ENCODE measurements at places on chromosomes 11 and 22.

GRCh38 chr11:61844909-61845565, 16.9 kb downstream of the FADS2 start:
- DNase-seq: no peak

DNA sequence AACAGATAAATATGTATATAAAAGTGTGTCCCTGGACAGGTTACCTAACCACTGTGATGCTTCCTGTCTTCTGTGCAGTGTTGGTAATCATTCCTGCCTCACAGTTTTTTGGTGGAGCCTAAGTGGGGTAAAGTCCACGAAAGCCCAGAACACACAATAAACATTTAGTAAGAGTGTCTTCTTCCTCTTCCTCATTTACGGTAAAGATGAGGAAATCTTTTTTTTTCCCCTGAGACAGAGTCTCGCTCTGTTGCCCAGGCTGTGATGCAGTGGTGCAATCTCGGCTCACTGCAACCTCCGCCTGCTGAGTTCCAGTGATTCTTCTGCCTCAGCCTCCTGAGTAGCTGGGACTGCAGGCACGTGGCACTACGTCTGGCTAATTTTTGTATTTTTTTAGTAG, 117.1 kb downstream of the LDLRAD3 start:
- DNase-seq: no peak

- no peak for DNase-seq
These were observed 54.7 kb downstream of the NF2 start for GRCh38 chr22:29658176-29658575.

DNA sequence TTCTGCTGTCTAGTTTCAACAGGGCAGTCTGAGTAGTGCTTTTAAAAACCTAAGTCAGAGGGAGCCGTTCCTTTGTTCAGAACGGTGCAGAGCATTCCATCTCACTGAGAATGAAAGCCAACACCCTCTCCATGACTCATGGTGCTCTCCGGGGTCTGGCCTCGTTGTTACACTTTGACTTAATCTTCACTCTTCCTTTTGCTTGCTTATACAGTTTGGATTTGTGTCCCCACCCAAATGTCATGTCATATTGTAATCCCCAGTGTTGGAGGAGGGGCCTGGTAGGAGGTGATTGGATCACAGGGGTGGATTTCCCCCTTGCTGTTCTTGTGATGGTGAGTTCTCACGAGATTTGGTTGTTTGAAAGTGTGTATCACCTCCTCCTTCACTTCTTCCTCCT, 292.2 kb downstream of the ST3GAL4 start:
- no peak for DNase-seq

- no peak for DNase-seq
These were observed 21.6 kb downstream of the AAMDC start for GRCh38 chr11:77842441-77843121.

GRCh38 chr11:11464555-11464954, 111.5 kb upstream of the CSNK2A3 start:
- no peak for DNase-seq

- DNase-seq: no peak
These were observed 121.1 kb upstream of the SPON1 start for GRCh38 chr11:13841393-13841792.

DNA sequence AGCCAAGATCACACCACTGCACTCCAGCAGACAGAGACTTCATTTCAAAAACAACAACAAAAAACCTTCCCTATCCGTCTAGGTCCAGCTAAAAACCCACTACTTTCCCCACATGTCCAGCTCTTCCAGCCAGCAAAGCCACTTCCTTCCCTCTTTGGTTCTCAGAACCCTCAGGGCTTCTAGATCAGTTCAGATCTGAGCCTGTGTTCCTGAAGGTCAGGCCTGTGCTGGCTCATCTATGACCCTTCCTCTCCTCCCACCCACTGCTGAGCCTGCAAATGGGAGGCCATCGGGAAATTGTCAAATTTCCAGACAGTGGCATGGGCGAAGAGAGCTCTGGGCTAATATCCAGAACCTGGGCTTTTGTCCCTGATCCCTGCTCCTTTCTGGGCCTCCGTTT, 37.8 kb downstream of the SLCO2B1 start:
- no peak for DNase-seq

DNA sequence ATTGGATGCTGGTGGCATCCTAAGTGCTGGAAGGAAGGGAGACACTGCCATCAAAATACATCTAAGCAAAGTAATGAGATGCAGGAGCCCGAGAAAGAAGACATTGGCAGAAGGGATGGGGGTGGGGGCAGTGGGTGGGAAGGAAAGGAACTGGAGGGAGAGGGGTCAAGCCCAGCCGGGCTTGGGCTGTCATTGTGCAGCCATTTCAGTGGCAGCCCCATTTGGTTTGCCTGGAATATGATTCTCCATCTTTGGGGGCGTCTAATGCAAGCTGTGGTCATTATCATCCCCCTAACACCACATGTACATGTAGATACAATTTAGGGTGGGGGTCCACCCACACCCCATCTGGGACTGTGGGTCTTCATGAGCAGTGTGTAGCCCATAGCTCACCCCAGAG, 13.9 kb upstream of the ACCSL start:
- no peak for DNase-seq

DNA sequence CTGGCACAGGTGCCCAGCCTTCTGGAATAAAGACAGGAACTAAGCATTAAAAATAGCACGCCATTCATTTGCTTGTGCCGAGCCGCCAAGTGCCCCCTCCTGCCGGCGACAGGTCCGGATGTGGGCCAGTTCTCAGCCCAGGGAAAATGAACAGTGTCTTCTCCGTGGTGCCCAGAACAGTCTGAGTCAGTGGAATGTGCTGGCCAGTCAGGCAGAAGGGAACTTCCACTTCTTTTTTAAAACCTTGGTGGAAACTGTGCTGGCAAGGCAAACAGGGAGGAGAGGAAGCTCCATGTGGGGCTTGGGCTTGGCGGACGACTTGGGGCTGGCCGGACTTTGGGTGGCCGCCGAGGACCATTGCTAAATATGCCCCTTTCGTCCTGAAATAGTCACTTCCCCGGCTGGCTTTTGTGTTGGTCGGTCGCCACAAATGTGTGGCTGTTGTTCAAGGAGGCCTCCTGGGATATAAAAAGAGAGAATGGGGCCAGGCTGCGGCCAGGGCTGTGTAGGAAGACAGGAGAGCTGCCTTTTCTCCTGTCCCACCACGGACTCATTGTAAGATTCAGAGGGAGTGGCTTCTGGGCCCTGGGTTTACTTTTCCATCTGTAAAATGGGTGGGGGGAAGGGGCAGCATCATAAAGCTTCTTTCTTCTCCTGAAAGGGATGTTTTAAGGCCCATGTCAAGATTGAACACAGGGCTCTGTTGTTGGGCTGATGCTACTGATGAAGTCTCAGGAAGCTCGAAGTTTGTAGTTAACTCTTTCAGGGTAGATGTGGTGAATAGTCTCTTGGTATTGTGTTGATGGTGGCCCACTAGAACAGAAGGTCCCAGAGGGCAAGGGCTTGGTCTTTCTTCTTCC, 101.0 kb downstream of the PTPRJ start:
- no peak for DNase-seq

GRCh38 chr11:122440811-122441665, 214.5 kb upstream of the UBASH3B start:
- peak; percentile 84 for DNase-seq

GRCh38 chr11:108500721-108501120, 2.5 kb upstream of the POGLUT3 start:
- DNase-seq: no peak

- DNase-seq: peak; percentile 13
These were observed at the start of gene PTPMT1 for GRCh38 chr11:47565340-47566148. Gene PTPMT1 (plus strand): TSS chr11:47565599. CDS start chr11:47565623, 24 bp downstream.

GRCh38 chr11:35432464-35432863, 13.1 kb upstream of the SLC1A2 start:
- no peak for DNase-seq

- DNase-seq: no peak
These were observed 1917.5 kb downstream of the LRRC4C start for GRCh38 chr11:39541945-39542351.

- no peak for DNase-seq
These were observed 3.4 kb upstream of the FADS1 start for GRCh38 chr11:61820174-61820573.

GRCh38 chr11:78857688-78858087, 283.0 kb upstream of the NARS2 start:
- DNase-seq: no peak

DNA sequence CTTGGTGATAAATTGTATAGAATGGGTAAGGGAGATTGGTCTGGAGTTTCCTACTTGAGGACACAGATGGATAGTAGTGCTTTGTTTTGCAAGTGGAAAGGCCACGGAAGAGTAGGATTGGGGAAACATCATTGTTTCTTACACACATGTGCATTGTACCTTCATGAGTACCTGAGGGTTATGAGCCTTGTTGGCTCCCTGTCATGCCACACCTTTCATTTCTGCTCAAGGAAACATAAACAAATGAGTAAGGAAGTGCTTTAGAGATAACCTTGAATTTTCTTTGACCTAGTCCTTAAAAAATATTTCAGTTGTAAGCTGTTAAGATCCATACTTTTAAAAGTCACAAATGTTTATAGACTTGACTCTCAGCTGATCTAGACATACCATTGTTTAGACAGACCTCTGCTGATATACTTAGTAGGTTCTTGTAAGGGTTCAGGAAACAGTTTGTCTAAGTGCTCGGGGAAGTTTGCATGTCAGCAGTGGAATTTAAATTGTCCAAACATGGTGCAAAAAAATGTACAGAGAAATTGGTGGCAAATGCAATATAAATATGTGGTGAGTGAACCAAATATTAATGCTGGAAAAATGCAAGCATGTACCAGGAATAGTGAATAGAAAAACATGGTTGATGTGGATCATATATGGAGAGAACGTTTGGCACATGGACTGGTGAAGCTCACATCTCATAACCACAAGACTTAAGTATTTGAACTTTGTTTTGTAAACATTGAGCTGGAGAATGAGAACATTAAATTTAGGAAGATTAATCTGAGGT, 40.9 kb downstream of the GAS2 start:
- no peak for DNase-seq

GRCh38 chr11:72940417-72940816, 126.2 kb downstream of the ATG16L2 start:
- no peak for DNase-seq

- peak; percentile 75 for DNase-seq
These were observed 15.5 kb upstream of the NNMT start for GRCh38 chr11:114280696-114281095.

DNA sequence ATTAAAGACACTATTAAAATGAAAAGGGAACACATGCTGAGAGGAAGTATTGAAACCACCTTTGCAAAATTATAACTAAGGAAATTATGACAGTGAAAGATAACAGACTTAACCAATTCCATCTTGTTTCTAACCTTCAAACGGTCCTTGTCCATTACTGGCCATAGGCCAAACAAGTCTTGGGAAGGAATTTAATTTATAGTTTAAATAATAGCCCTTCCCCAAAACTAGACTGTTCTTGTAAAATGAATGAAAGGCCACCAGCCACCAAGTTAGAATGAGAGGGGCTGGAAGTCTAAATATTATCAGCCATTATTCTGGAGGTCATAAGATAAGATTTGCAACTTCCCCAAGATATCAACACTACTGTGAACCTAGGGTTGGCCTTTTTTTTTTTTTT, 1.8 kb upstream of the TALDO1 start:
- no peak for DNase-seq

DNA sequence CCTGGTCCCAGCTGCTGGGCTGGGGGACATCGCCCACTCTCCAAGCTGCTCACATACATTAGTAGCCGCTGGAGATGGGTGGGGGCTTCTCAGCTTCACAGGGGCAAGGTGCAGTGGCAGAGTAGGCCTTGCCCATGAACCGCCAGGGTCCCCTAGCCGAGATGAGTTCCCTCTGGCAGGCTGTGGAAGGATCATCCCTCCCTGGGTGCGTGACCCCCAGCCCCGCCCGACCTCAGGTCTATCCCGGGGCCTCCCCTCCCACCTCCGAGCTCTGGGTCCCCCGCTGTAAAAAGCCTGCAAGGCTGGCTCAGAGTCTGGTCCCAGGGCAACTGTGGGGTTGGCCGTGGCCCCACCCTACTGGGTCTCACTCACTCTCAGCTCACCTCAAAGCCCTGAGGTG, 15.3 kb upstream of the TPCN2 start:
- DNase-seq: no peak

GRCh38 chr11:68812526-68812925, 29.2 kb downstream of the CPT1A start:
- no peak for DNase-seq

- no peak for DNase-seq
These were observed 3.1 kb downstream of the ENDOD1 start for GRCh38 chr11:95092549-95093324.

DNA sequence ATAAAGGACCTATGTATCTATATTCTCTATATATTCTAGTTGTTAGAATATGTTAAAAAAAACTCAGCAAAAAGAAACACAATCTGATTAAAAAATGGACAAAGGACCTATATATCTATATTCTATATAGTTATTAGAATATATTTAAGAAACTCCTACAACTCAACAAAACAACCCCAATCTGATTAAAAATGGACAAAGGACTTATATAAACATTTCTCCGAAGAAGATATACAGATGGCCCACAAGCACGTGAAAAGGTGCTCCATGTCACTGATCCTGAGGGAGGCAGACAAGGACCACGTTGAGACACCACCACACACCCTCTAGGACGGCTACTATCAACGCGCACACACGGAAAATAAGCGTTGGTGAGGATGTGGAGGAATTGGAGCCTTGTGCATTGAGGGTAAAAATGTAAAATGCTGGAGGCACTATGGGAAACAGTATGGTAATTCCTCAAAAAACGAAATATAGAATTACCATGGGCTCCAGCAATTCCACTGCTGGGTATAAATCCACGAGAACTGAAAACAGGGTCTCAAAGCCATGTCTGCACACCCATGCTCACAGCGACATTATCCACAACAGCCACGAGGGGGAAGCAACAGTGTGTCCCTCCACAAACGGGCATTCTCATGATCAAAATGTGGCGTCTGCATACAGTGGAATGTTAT, 22.7 kb downstream of the YPEL1 start:
- DNase-seq: no peak

DNA sequence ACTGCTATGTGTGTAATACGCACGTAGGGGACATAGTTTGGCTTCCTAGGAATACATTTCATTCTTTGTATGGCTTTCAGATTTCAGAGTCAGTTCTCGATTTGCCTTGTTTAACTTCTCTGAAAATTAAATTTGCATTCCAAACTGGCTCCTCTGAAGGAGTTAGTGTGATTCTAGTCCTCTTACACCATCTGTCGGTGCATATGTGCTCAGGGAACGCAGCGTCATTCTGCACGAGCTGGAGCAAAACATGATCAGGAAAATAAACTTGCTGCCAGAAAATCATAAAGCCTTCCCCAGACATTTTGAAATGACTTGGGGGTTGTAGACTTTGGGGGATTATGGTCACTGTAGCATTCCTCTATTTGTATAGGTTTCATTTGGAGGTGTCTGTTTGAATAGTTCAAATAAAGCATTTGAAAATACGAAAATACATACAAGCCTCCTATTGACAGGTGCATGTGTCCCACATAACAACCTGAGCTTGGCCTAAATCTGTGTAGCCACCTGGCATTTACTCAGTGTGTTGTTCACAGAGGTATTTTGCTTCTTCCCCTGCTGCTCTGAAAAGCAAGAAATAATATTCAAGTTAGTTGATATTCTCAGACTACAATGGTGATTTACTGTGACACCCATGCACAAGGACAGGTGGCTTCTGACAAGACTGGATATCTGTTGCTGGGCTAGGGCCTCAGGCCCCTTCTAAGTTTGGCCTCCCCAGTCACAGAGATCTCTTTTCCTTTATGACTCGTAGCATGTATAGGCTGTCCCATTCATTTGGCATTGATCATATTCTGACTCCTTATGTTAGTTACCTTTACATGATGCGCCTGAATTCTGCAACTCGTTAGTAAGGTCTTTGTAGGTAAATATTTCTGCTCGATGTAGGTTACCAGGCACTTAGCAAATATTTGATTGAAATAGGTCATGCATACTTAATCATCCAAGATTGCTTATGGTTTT, 81.6 kb upstream of the SORL1-AS1 start:
- no peak for DNase-seq

Data from NCI-H1105 treated with DMSO at 0.1 percent for 48 hours (cell line).